HT1080 (cell line): ENCODE measurements at places on chromosomes 2 and 18.
A peak's percentile ranks its signal among the peaks of the same experiment; 100 is the strongest.

GRCh38 chr2:174074831-174075230, 109.7 kb upstream of the SP3 start:
- DNase-seq = no peak

DNA sequence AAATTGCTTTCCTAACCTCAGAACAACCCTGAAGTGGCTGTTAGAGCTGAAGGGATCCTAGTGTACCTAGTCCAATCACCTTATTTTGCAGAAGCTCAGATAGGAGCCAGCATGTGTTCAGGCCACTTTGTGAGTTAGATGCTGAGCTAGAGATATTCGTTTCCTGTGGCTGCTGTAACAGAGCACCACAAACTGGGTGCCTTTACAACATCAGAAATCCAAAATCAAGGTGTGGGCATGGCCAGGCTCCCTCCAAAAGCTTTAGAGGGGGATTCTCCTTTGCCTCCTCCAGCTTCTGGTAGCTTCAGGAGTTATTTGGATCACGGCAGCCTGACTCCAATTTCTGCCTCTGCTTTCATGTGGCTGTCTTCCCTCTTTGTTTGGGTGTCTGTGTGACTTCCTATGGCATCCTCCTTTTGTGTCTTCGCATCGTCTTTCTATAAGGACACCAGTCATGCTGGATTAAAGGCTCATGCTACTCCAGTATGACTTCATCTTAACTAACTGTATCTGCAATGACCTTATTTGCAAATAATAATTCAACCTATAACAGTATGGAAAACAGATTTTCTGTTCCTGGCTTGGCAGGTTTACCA, 86.3 kb upstream of the TGFA start:
- no peak for DNase-seq

DNA sequence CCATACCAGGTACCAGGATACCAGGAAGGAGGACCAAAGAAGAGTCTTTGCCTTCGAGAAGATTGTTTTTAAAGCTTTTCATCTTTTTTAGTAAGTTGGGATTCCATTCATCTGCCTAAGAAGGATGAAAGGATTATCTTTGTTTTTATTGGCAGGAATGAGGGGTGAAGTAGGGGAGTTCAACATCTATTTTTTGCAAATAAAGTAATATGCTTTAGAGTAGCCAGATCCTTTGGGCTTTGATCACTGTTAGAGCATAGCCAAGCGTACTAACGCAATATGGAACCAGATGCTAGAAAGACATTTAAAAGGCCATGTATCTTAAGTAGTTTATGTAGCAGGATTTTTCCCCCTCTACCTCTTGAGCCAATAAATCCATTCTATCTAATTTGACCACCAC, 133.0 kb downstream of the PRPF40A start:
- no peak for DNase-seq

- peak; percentile 87 for DNase-seq
Measured at GRCh38 chr2:84881581-84882413, 913 bp upstream of the TRABD2A start.
